Hepatocyte (in vitro differentiated cells): ENCODE measurements at places on chromosomes 13 and 19. TPM values are rescaled to one million over a fixed set of nuclear protein-coding genes. Genes with fewer than 3 reads are reported as not detected.

CFAP97D2 gene
- total RNA-seq: not detected in 2 replicates

ZNF135 gene
- total RNA-seq: 5.8 and 7.4 TPM in 2 replicates

LGI4 gene
- total RNA-seq: 2.4 and 6.3 TPM in 2 replicates

PIK3R2 gene
- total RNA-seq: 29.9 and 38.7 TPM in 2 replicates

DNA sequence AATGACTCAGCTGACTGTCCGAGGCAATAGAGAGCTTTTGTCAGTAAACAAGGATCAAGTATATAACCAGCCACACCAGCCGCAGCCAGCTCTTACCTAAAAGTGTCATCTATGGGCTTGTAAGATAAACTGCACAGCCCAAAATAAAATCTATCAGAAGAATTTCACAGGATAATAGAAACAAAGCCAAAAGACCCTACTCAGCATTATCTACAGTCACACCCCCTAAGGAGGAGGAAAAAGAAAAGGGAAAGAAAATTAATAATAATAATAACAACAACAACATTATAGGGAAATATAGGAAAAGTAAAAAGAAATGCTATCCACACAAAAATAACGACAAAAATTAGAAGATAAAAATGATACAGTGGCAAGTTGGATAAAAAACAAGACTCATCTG lies 1883.8 kb downstream of the OLFM4 start:
- no peaks in the 10 kb centered on the region for H3K36me3 ChIP-seq
- H3K27ac ChIP-seq: no peak overlapping the region
- no peaks in the 10 kb centered on the region for H3K4me1 ChIP-seq
